ENCODE measurements at places on chromosomes 2 and 18.

DNA sequence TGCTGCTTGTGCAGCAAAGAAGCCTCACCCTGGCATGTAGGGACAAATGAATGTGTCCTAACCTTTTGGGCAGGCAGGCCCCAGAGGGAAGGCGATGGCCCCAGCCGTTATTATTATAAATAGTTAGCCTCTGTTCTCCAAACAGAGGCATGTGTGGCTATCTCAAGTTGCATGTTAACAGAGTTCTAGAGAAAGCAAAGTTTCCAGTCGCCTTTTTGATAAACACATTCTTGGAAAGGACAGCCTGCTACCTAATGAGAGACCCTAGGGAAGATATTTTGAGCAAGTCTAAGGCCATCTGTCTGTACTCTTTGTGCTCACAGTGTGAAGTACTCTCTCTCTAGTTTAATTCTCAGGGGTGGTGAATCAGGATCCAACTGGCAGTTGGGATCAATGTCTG, 97.4 kb upstream of the FHL2 start:
- no peak for DNase-seq

- DNase-seq = no peak
Observed at GRCh38 chr2:116141891-116142474, 1672.5 kb upstream of the DDX18 start.

GRCh38 chr2:126770466-126770865, 114.5 kb downstream of the GYPC start:
- DNase-seq = no peak

GRCh38 chr2:56260415-56260814, 76.6 kb downstream of the CCDC85A start:
- no peak for DNase-seq

DNA sequence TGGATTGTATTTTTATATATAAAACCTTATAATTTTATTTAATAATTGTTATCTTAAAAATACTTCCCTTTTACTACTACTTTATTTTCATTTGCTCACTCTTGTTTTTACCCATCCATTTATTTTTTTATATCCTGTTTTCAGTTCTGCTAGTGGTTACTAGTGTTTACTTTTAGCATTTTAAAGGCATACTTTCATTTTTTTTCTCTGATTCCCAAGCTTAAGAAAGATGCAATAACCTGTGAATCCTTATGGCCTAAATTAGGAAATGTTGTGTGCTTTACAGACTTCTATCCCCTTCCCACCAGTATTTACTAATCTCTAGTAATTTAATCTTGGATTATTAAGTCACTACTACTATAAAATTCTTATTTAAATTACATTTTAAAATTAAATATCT, 140.0 kb downstream of the SMAD7 start:
- no peak for DNase-seq

- DNase-seq = no peak
Observed at GRCh38 chr2:62354771-62355561, 151.0 kb downstream of the TMEM17 start.

- no peak for DNase-seq
Observed at GRCh38 chr2:146027156-146027555, 1507.2 kb upstream of the ZEB2 start.

GRCh38 chr2:203786549-203787351, 80.3 kb downstream of the CD28 start:
- no peak for DNase-seq

- no peak for DNase-seq
Observed at GRCh38 chr18:73043611-73044010, 175.8 kb upstream of the NETO1 start.

GRCh38 chr2:105417857-105418436, 19.1 kb upstream of the FHL2 start:
- no peak for DNase-seq

DNA sequence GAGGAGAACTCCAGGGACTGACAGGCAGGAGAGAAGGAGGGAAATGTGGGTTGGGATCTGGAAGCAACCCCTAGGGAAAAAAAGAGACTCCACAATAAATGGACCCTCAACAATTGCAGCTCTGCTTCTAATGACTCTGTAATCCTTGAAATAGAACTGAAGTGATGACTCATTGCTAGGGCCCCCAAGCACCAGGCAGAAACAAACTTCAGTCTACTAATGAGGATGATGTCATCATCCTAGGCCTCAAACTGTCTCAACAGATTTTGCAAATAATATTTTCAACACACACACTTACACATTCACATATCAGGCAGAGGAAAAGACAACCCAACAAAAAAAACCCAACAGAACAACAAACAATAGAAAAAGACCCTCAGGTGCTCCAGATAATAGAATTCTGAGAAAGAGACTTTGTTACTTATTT, 143.3 kb downstream of the HDAC4 start:
- DNase-seq = no peak

- DNase-seq = no peak
Observed at GRCh38 chr2:38093527-38094165, 17.7 kb upstream of the CYP1B1 start.

GRCh38 chr2:167825664-167826063, 421.7 kb downstream of the STK39 start:
- no peak for DNase-seq

DNA sequence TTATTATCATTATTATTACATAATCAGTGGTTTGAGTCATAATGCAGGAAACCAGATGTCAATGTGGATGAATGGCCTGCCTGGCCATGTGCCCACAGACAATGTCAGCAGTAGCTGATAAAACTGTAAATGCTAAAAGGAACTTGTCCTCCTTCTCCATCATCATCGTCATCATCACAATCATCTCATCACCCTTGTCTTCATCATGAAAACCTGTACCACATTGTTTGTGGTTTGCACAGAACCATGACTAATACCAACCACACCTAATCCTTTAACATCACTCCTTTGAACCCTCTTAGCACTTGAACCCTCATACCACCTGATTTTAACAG, 96.0 kb downstream of the HNMT start:
- DNase-seq = no peak

- DNase-seq = no peak
Observed at GRCh38 chr2:232998666-232998985, 14.4 kb downstream of the NGEF start.

DNA sequence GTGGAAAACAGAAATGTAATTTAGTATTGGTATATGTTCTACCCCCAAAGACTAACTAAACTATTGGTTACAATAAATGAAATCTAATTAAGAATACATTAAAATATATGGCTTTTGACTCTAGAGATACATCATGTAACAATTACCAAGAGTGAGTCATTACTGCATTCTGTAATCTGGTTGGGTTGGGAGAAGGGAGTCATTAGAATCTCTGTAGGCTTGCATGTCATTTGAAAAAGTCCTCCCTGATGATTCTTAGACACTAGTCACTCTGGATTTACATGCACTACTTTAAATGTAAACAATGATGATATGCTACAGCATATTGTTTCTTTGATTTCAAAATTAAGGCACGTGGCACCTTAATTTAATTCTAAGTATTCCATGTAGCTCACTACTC, 293.4 kb upstream of the CHST9 start:
- DNase-seq = no peak

- DNase-seq = no peak
Observed at GRCh38 chr18:5103693-5104092, 93.4 kb downstream of the AKAIN1 start.

DNA sequence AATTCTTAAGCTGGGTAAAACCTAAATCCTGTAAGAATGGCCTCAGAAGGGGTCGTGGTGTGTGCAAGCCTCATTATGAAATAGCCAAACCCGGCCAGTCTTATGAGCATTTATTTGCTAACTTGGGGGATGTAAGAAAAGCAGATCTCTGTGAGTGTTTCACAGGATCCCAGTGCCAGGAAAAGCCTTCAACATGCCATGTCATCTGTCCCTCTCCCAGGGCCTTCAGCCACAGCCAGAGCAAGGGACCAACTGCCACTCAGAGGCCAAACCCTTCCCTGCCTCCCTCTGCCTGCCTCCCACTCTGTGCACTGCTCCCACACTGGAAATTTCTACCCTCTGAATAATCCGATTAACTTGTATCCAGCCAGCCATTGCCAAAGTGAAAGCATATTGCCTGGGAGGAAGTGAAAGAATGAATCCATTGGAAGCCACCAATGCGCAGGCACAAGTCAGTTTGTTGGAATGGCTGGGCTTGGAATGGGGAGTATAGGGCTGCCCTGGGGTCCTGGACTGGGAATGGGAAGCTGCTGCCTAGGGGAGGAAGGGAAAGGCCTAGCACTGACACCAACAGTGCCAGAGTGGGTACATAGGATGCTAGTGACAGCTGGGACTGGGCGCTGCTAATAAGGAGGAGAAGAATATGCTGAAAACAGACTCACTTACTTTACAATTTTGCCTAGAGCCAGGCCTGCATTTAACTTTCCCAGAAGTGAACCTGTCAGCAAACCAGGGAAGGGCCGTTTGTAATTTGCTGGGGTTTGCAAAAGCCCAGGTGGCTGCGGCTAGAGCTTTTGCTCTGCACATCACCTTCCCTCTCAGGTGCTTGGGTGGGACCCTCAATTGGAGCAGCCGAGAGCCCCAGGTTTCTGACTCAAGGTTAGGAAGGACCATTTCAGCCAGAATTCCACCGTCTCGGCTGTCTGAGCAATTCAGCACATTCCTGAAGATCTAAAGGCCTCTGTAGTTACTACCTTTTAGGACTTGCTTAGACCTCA, 146.6 kb upstream of the NCK2 start:
- no peak for DNase-seq

DNA sequence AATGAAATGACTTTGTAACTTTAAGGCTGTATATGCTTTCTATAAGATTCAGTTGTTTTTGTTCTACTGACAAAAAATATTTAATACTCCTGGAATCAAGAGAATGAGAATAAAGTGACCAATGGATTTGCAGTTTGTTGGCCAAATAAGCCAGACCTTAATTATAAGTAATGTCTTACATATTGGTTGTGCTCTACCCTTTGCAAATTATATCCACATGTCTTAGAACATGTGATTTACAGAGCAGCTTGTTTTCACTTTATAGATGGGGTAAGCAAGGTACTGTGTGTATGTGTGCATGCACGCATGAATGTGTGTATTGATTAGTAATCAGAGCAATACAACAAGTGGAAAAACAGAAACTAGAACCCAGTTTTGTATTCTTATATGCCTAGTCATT, 59.1 kb downstream of the RMDN2 start:
- no peak for DNase-seq

- DNase-seq = no peak
Observed at GRCh38 chr2:111157071-111157661, 36.5 kb downstream of the BCL2L11 start.

DNA sequence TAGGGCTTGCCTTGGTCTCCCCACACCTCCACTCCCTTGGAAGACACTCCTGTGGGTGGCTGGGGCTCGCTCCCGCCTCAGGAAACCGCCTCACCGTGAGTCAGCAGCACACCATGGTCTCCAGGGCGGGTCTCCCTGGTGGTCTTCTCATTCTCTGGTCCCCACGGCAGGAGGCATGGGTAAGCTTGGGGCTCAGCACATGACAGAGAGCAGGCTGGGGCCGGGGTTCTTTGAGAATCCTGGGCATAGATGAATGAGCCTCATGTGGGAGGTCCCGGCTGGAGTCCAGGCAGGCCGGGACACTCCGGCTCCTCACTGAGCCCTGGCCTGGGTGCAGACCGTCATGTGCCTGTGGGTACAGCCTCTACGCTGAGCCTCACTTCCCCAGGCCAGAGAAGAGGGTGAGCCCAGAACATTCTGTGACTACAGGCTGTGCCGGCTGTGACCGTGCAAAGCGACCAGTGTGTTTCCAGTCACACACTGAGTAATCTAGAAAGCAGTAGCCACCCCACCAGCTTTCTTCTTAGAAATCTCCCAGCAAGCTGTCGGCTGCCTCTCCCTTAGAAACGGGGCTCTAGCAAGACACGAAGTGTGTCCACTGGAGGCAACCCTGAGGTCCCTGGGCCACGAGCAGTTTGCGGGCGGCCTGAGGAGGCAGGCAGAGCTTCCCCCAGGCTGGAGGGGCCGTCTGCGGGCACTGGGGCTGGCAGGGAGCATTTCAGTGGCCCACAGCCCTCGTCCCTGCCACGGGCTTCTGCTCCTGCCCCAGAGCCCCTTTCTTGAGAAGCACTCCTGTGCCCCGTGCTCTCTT, 93.1 kb downstream of the RHOB start:
- no peak for DNase-seq
